Neural crest cell (in vitro differentiated cells): ENCODE measurements at places on chromosomes 1 and 21. TPM values are rescaled to one million over a fixed set of nuclear protein-coding genes. Genes with fewer than 3 reads are reported as not detected.

RAB25 gene
- total RNA-seq, result not detected in 2 replicates

SAMSN1 gene
- not detected in 2 replicates for total RNA-seq

TESK2 gene
- total RNA-seq, result 1.8 and 1.9 TPM in 2 replicates

FCRL4 gene
- not detected in 2 replicates for total RNA-seq

MIER1 gene
- total RNA-seq, result 29.0 and 31.4 TPM in 2 replicates

KLHL21 gene
- 18.8 and 19.0 TPM in 2 replicates for total RNA-seq

SMIM1 gene
- total RNA-seq, result 3.8 and 4.7 TPM in 2 replicates

NDC1 gene
- 45.6 and 47.3 TPM in 2 replicates for total RNA-seq

ETV3L gene
- 0.19 and 0.23 TPM in 2 replicates for total RNA-seq

XPR1 gene
- total RNA-seq, result 46.7 and 50.6 TPM in 2 replicates

B3GALT6 gene
- total RNA-seq, result 39.8 and 41.1 TPM in 2 replicates

ALPL gene
- total RNA-seq, result 16.7 TPM in 2 replicates

DNAJC16 gene
- total RNA-seq, result 21.5 and 23.6 TPM in 2 replicates

SLFNL1 gene
- 0.37 and 0.64 TPM in 2 replicates for total RNA-seq

MYBPH gene
- not detected in 2 replicates for total RNA-seq

GLIS1 gene
- not detected in 2 replicates for total RNA-seq

OLIG1 gene
- 5.4 and 8.4 TPM in 2 replicates for total RNA-seq

MROH9 gene
- total RNA-seq, result not detected in 2 replicates

AVPR1B gene
- not detected in 2 replicates for total RNA-seq

DPM3 gene
- total RNA-seq, result 77.7 and 80.0 TPM in 2 replicates

IGSF21 gene
- total RNA-seq, result 0.35 TPM in 1 of 2 replicates, not detected in the other

TMEM269 gene
- total RNA-seq, result 0.70 and 0.91 TPM in 2 replicates

KCNC4 gene
- 4.5 and 5.9 TPM in 2 replicates for total RNA-seq

CFHR1 gene
- 0.56 TPM in 1 of 2 replicates, not detected in the other for total RNA-seq

OLFML2B gene
- total RNA-seq, result 5.8 and 7.3 TPM in 2 replicates

LAPTM5 gene
- total RNA-seq, result 1.0 and 1.5 TPM in 2 replicates

RAB3GAP2 gene
- 36.4 and 44.1 TPM in 2 replicates for total RNA-seq

PARS2 gene
- total RNA-seq, result 7.1 and 8.2 TPM in 2 replicates

SYT14 gene
- 3.6 and 4.1 TPM in 2 replicates for total RNA-seq

RXRG gene
- 6.7 and 6.8 TPM in 2 replicates for total RNA-seq

BLACAT1 gene
- 3.8 and 3.9 TPM in 2 replicates for total RNA-seq

MNDA gene
- total RNA-seq, result not detected in 2 replicates

GJA5 gene
- 1.1 and 1.2 TPM in 2 replicates for total RNA-seq

WNT2B gene
- total RNA-seq, result 1.3 and 1.5 TPM in 2 replicates

MPL gene
- not detected in 2 replicates for total RNA-seq

TTC34 gene
- total RNA-seq, result 2.4 and 2.7 TPM in 2 replicates

BCAR3 gene
- 38.5 and 41.6 TPM in 2 replicates for total RNA-seq

PUM1 gene
- total RNA-seq, result 164 and 165 TPM in 2 replicates

PPIAL4G gene
- 0.09 TPM in 1 of 2 replicates, not detected in the other for total RNA-seq
